OCI-LY7 (cell line): ENCODE measurements at places on chromosomes 4 and X.

DNA sequence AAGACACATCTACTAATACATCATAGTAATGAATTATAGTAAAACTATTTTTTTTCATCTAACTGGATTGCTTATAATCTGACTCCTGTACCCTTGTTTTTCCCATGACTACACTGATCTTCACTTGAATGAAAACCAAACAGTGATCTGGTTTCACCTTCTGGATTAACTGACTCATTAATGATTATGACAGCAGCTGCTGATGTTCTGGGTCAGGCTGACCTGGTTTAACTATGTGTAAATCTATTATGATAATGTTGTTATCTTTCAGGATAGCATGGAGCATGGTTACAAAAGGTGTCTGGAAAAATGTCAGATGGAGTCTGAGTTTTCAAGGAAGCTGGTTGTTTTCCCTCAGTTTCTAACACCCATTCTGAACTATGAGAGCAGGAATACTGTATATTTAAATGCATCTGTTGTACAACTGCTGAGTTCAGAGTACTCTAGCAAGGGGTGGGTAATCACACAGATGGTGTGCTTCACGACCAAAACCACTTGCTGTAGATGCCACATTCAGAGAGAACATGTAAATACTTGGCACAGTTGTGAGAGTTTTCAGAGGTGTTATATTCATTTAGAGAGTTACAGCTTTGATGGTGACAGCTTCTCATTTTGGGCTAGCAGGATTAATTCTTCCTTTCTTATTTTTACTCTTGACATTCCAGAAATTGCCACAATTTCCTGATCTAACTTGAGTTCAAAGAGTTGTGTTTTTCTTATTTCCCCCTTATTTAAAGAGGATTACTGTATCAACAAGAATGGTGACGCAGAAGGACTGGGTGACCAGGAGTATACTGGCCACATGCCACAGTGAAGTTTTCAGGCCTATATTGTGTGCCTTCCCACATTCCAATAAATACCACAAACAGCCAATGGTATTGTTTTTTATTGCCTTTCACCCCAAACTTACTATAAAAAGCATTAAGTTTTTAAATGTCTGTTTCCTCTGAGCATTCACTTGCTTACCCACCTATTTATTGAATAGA, 249.7 kb upstream of the TET2 start:
- DNase-seq, result no peak

DNA sequence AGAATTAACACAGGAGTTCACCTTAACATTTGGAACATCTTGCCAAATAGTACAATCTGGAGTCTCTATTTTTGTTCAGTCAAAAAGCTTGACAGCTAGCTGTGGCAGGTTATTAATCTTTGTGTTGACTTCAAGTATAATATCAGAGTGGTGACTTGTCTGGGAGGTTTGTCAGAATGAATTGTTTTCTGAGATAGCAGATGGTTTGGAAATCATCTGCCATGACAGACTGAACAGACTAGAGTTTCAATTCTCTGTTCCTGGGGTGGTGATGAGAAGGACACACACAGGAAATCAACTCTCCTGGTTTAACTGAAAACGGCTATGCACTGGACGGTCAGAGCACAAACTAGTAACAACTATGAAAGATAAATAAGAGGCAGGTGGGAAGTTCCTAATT, 203.3 kb upstream of the EMCN start:
- DNase-seq, result no peak

GRCh38 chr4:121950680-121951520, 960 bp downstream of the TRPC3 start:
- no peak for DNase-seq

- DNase-seq, result no peak
Observed at GRCh38 chr4:45121426-45121975, 395.1 kb upstream of the GNPDA2 start.
